ENCODE measurements at places on chromosomes 1 and 21.

GRCh38 chr1:34050709-34051485 is 114.1 kb downstream of the CSMD2 start:
- DNase-seq: no peak

DNA sequence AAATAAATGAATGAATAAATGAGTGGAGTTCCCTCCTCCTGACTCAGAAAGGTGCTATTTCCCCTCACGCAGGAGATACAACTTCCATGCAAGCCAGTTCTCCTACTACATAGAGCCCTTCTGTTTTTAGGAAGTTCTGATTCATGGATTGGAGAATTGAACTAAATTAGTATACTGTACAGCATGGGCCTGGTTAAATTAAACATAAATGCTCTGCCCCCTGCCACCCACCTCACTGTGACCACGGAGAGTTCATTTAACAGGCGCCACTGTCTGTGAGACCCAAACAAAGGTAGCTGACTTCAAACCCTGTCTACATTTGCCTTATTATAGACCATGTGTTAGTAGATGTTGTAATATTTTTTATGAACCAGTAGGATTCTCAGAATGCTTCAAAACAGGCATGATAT is 9.1 kb upstream of the IRF2BP2 start:
- no peak for DNase-seq

GRCh38 chr1:2046174-2046917 is 3.9 kb upstream of the PRKCZ start:
- no peak for DNase-seq

GRCh38 chr1:202072211-202072765 is 50.4 kb upstream of the GPR37L1 start:
- DNase-seq: no peak

DNA sequence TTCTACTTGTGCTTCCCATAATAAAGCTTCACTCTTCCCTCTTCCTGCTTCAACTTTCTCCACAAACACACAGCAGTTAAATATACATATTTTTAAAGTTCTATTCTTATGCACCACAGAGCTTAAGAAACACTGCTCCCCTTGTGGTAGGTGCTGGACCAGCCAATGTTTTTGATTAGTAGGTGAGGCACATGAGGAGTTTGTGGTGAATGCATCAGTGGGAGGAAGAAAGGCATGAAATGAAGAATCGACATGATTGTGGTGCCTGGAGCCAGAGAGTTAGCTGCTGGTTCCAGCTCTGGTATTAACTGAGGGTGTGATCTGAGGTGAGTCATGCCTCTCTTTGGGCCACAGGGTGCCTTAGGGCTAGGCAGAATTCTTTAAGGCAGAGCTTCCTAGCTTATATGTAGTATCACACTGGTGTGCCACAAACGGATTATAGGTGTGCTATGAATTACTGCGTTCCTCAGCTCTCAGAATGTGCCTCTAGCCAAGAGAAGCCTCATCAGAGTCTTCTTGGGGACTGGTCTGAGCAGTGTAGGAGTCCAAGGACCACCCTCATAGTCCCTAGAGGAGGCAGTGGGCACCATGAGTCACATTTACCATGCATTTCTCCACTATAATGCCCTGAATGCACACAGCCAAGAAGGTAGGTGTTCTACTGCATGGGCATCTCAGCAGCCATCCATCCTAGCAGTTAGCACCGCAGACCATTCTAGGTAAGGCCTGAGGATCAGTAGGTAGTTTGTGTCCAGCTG is 97.4 kb upstream of the SGIP1 start:
- DNase-seq: no peak

Measured in NCI-H2029 treated with DMSO at 0.1 percent for 48 hours (cell line).